ENCODE measurements at places on chromosomes 1 and 21.

- no peak for DNase-seq
Measured at GRCh38 chr1:45884700-45885099, 81.3 kb downstream of the MAST2 start.

GRCh38 chr1:211420389-211420788 is 71.6 kb downstream of the RD3 start:
- no peak for DNase-seq

DNA sequence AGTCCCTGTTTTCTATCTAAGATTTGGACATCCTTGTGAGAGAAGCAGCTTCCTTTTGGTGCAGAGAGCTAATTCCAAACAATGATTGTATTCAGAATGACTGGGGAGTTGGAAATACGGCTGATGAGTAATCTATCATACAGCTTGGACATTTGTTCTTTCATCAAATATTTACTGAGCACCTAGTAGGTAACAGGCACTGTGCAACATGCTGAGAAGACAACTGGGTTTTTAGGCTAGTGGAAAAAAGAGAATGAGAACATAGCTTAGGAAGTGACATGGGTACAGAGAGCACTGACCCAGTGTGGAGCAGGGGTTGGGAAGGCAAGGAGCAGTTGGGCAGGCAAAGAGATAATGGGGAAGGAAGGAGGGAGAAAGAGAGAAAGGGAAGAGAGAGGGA is 87.5 kb downstream of the TBX19 start:
- no peak for DNase-seq

DNA sequence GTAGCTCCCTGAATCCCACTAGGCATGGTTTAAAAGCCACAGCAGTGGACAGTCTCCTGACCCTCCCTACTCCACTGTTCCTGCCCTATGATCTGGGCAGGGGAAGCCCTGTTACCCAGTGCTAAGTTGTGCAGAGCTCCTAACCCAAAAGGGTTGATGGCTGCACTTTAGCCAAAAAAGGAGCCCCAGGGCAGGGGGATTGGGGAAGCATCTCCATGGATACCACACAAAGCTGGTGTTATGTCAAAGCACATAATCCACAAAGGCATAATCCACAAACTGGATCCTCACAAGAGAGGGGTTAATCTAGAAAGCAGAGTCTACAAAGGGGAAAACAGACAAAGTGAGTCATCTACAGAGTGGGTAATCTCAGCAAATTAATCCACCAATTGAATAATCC is 5.7 kb downstream of the RSPO1 start:
- no peak for DNase-seq

DNA sequence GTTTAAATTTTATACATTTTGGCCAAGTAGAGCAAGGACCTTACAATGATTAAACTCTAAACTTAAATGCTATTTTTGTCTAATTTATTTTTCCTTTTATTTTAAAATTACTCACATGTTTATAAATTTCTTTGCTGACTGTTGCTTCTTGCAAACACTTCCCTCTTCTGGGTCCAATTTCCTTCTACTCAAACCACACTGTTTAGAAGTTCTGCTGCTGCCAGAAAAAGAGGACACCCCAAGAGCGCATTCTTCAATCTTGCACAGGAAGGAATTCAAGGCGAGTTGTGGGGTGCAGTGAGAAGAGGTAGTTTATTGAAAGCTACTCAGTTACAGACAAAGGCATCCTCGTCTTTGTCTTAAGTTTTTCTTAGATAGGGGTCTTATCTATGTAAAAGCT is 88.5 kb upstream of the NEK7 start:
- DNase-seq = no peak

DNA sequence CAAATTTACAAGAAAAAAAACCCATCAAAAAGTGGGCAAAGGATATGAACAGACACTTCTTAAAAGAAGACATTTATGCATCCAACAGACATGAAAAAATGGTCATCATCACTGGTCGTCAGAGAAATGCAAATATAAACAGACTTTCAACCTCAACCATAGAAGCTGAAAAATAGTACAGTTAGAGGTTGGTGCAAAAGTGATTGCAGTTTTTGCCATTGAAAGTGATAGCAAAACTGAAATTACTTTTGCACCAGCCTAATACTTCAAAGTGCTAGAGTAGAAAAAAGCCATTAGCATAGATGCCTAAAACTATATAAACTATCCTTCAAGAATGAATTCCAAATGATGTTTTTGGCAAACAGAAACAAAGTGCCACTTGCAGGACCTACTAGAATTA is 365.8 kb upstream of the DPYD start:
- DNase-seq = no peak

DNA sequence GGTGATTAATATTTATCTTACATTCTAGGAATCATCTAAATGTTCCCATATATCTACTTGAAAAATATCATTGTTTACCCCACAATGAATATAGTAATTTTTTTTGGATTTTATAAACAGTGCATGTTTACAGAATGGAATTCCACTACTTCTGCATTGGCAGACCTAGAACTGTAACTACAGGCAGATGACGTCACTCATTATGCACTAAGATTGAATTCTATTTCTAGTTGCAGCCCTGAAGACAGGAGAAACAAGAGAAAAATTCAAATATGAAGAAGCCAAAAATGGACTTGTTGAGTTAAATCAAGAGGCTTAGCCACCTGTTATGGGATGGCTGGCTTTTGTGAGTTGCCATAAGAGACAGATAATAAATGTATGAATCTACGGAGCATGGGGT is 364.7 kb downstream of the PCP4 start:
- DNase-seq = no peak

GRCh38 chr1:109782927-109783326 is 19.2 kb upstream of the EPS8L3 start:
- no peak for DNase-seq

GRCh38 chr1:43529206-43529731 is 1.4 kb upstream of the PTPRF start:
- peak; percentile 68 for DNase-seq

- no peak for DNase-seq
Measured at GRCh38 chr1:64228167-64228957, 24.9 kb downstream of the UBE2U start.

DNA sequence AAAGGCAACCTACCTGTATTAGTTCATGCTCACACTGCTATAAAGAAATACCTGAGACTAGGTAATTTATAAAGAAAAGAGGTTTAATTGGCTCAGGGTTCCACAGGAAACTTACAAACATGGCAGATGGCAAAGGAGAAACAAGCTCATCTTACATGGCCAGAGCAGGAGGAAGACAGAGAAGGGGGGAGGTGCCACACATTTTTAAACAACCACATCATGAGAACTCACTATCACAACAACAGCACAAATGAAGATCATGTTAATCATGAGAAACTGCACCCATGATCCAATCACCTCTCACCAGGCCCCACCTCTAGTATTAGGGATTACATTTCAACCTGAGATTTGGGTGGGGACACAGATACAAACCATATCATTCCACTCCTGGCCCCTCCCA is 90.6 kb upstream of the KCTD3 start:
- DNase-seq = no peak

DNA sequence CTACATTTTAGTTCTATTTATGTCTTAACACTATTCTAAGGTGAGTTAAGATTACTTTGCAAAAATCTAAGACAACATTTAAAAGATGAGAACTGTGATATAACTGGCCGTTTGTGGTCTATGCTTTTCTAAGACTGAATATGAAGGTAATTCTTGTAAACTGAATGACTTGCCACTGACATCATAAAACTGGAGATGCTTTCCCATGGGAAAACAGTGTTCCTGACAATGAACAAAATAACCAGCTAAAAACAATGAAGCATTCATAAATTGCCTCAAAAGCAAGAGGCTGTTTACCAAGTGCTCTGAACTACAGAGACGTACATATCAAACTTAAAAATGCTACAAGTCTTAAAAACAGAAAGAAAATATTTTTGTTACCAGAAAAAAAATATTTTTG is 54.7 kb downstream of the APP start:
- DNase-seq = no peak

DNA sequence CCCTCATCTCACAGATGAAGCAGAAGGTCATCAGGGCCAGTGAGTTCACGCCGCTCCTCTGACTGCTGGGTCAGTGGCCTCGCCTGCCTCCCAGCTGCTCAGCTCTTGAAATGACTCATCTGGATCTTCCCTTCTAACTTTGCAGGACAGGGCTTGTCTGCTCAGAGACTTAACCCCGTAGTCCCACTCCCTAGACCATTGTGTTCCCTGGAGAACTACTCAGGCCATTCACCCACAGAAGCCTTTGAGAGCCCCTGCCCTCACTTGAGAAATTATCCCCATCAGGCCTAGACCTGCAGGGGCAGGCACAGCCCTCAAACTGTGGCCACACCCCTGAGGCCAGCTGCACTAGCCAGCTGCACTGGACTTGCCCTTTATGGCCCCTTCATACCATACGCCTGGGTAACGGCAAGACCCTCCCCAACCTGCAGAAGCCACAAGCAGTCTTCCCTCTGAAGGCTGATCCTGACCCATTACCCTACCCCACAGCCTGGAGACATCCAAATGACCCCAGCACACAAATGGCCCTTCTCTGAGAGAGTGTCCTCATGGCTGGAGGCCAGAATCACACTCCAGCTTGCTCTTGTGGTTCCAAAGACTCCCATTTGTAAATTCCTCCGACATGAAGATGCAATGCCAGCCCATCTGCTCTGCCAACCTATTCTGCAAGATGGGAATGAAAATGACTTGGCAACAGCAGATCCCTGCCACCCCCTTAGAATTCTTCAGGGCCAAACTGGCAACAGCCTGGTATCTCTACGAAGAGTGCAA is 33.2 kb downstream of the RCSD1 start:
- no peak for DNase-seq

- no peak for DNase-seq
Measured at GRCh38 chr1:43565600-43566360, 35.1 kb downstream of the PTPRF start.
